CD4-positive, alpha-beta T cell treated with Interleukin-4 for 4 hours (primary cell): ENCODE measurements at places on chromosomes 4 and X.

GRCh38 chrX:30906726-30907125 is 17.7 kb upstream of the TAB3 start:
- no peak for DNase-seq

DNA sequence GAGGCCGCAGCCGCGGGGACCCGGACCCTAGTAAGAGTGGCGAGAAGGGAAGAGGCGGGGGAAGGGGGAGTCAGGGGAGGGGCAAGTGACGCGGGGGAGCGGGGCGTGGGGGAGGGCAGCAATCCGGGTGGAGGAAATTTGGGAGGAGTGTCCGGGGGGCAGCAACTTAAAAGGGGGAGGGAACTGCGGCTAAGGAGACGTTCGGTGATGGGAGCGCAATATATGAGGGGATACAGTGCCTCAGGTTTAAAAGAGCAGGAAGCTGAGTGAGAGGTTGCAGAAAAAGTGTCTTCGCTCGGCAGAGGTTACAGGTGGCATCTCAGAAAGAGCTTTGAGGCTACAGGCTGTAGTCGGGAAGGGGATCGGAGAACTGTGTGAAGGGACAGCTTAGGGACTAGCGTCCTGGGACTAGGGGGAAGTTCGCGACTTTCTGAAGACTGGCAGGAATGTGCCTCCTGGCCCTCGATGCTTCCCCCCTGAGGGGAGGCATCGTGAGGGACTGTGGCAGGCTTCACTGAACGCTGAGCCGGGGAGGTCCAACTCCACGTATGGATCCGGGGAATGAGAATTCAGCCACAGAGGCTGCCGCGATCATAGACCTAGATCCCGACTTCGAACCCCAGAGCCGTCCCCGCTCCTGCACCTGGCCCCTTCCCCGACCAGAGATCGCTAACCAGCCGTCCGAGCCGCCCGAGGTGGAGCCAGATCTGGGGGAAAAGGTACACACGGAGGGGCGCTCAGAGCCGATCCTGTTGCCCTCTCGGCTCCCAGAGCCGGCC is 519 bp downstream of the FOXO4 start:
- DNase-seq: peak; percentile 66

GRCh38 chr4:78673337-78673736 is 102.8 kb upstream of the BMP2K start:
- DNase-seq: no peak

GRCh38 chr4:6461301-6462165 is 10.9 kb downstream of the PPP2R2C start:
- no peak for DNase-seq
